ENCODE measurements at places on chromosomes 3 and 15. TPM values are rescaled to one million over a fixed set of nuclear protein-coding genes. Genes with fewer than 3 reads are reported as not detected.

The PRKCD gene
- 59.6 TPM for total RNA-seq

The CELSR3 gene
- total RNA-seq, result 1.8 TPM

The ALDH1L1 gene
- 0.09 TPM for total RNA-seq

The PPP1R14D gene
- not detected for total RNA-seq

Data from spleen (tissue), 13 donors.